Cardiac muscle cell (in vitro differentiated cells and primary cell): ENCODE measurements at places on chromosomes 12 and 14. TPM values are rescaled to one million over a fixed set of nuclear protein-coding genes. Genes with fewer than 3 reads are reported as not detected.
A peak's percentile ranks its signal among the peaks of the same experiment; 100 is the strongest.

Gene ZC2HC1C
- 2.5 and 8.2 TPM in 2 replicates for total RNA-seq

Gene SYCP3
- total RNA-seq: not detected in 2 replicates

GRCh38 chr12:16112130-16112529 is 165.4 kb downstream of the SLC15A5 start:
- no peaks in the 10 kb centered on the region for H3K36me3 ChIP-seq
- no peak for DNase-seq
- peaks cover 7% of the 10 kb centered on the region for H3K4me1 ChIP-seq
- no peak overlapping the region for H3K4me3 ChIP-seq

DNA sequence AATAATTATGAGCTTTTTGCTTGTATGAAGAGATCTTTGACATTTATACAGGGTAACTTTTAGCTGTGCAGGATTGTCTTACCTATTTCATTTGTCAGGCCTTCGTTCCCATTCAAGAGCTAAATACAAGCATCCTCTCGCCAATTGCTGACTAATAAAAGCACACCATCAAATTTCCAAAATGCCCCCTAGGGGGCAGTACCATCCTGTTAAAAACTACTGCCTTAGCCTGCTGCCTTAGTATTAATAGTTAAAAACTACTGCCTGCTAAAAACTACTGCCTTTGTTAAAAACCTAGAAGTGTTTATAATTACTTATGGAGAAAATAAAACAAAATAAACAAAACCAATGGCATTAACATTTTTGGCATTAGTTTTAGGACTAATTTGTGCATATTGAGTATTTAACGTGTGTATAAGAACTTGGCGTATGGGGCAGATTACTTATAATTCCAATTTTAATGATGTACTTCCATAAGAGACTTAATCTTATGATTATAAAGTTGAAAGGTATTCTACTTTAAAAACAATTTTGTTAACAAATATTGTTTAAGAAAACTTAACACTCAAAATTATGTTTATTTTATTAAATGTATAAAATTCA is 3.0 kb upstream of the IFI27L2 start:
- no peak overlapping the region for H3K27ac ChIP-seq
- H3K4me1 ChIP-seq: no peaks in the 10 kb centered on the region
- H3K36me3 ChIP-seq: no peaks in the 10 kb centered on the region
- no peak overlapping the region for H3K4me3 ChIP-seq

DNA sequence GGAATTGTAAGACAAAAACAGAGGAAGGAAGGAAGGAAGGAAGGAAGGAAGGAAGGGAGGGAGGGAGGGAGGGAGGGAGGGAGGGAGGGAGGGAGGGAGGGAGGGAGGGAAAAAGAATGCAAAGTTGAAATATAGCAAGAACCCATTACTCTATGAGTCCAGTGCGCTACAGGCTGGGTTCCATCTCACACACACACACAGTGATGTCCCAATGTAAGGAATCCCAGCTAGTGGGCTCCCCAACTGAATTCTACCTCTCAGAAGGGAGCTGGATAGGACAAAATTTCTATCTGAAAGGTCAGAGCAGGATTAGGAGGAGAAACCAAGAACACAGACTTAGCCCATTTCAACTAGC is 173.4 kb downstream of the DAD1 start:
- H3K27me3 ChIP-seq: no peaks in the 10 kb centered on the region
- H3K27ac ChIP-seq: no peak overlapping the region
- H3K4me3 ChIP-seq: no peak overlapping the region
- H3K36me3 ChIP-seq: no peaks in the 10 kb centered on the region
- DNase-seq: no peak

DNA sequence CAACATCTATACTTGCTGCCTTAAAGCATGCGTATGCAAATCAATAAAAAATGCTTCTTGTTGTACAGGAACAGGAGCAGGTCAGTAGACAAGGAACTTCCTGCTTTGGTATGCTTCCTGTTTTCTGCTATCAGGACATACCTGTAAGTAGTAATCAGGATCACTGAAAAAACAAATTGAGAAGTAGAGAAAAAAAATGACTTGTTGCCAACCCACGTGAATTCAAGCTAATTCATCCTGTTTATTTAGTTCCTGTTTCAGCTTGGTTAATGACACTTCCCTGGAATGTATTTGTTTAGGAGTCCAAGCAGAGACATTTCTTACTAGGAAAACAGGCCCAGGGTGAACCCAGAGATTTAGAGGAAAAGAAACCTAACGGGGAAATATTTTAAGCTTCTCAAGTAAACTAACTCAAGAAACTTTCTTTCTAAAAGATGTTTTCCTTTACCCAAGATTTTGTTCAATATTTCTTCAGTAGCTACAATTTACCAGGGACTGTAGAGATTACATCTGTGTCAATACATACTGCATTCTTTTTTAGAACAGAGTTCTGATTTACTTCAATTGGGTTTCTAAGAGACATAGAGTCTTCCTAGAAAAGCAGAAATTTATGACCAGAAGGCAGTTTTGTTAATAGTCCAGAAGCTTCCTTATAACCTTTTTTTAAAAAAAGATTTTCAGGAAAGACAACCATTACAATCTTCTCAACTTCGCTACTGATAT is 124.2 kb downstream of the PAWR start:
- no peak overlapping the region for H3K4me3 ChIP-seq
- no peak for DNase-seq
- no peak overlapping the region for H3K27ac ChIP-seq
- H3K27me3 ChIP-seq: no peaks in the 10 kb centered on the region
- H3K36me3 ChIP-seq: peaks cover 6% of the 10 kb centered on the region

DNA sequence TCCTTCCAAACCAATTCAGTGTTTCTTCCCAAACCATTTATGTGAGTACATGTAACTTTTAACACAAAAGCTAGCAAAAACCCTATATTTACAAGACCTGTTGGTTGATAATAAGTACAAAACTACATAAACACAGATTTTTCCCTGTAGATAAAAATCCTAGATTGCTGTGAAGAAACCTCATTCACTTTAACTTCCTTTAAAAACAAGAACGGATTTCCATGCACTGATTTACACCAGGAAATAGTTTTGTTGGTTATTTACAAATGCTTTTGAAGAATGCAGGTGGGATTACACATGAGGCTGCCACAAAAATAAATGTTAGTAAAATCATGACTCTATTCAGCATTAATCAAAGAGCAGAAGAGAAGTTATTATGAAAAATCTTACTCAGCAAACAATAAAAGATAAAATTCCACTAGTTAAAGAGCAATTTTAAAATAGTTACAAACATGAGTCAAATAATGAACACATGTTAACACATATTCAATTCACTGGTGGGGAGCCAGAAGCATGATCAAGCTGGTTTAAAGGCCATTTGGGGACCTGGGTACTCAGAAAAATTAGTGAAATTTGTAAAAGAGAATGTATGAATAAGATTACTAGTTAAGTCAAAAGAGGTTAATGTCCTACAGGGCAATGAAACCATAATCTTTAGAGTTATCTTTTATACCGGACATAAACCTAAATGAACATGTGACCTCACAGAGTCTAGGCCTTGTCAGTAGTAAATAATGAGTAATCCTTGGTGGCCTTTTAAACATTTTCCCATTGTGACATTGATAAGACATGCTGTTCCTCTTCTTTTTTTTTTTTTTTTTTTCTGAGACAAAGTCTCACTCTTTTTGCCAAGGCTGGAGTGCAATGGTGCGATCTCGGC is 79.9 kb downstream of the PHLDA1 start:
- no peaks in the 10 kb centered on the region for H3K36me3 ChIP-seq
- H3K27me3 ChIP-seq: no peaks in the 10 kb centered on the region
- H3K27ac ChIP-seq: no peak overlapping the region
- no peak overlapping the region for H3K4me3 ChIP-seq

DNA sequence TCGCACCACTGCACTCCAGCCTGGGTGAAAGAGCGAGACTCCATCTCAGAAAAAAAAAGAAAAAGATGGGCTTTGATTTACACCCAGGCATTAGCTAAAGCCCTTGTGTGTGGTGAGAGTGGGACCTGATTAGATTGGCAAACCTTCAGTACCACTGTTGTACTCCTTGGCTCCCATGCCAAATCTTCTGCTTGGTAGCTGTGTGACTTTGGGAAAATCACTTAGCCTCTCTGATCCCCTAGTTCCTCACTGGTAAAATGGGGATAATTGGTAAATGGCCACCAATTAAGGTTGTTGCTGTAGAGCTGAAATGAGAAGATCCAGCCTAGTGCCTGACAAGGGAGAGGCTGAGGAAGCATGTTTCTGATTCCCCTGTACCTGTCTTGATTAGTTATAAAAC is 63.7 kb downstream of the SLC25A47 start:
- H3K27me3 ChIP-seq: no peaks in the 10 kb centered on the region
- peaks cover 7% of the 10 kb centered on the region for H3K4me1 ChIP-seq
- no peak for DNase-seq
- no peak overlapping the region for H3K4me3 ChIP-seq

DNA sequence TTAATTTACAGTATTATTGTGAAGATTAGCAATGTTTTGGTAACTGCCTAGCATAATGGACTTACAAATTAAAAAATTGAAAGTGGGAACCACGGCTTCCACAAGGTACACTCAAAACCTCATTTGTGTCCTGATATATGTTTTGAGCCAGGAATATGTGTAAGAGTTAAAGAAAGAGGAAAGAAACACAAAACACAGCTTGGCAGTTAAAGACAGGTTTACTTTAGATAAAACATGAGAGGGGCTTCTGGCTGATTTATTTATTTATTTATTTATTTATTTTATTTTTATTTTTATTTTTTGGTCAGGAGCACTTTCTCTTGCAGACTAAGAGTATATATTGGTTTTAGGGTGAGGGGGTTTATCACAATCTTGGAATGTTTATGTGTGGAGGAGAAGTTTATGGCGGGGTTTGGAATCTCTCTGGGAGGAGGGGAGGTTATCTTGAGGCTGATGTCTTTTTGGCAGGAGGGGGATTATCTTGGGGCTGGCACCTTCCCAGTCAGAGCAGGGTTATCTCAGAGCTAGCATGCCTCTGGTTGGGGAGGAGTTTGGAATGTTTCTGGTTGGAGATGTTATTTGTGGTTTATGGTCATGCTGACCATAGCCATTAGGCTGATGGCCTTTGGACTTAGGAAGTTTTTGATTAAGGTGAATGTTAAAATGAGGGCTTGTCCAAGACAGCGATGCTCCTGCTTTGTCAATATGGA is 436.7 kb downstream of the DAD1 start:
- H3K27me3 ChIP-seq: no peaks in the 10 kb centered on the region
- H3K4me1 ChIP-seq: no peaks in the 10 kb centered on the region
- no peaks in the 10 kb centered on the region for H3K36me3 ChIP-seq
- no peak overlapping the region for H3K4me3 ChIP-seq
- DNase-seq: no peak
- H3K27ac ChIP-seq: no peak overlapping the region

DNA sequence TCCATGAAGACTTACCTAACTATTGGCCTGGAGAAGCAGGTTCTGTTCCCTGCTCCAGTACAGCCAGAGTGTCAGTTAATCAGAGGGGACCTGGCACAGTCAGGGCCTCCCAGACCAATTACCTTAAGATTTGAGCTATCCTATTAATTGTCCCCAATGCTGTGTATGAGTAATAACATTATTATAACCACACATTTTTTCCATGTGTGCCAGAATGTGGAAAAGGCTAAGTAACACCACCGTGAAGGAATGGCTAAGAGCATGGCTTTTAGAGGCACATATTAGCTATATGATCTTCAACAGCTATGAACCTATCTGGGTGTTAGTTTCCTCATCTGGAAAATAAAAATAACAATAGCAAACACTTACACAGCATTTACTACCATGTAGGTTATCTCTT is 111.1 kb upstream of the RAP1B start:
- no peak for DNase-seq
- H3K4me3 ChIP-seq: no peak overlapping the region
- H3K27ac ChIP-seq: no peak overlapping the region
- H3K36me3 ChIP-seq: no peaks in the 10 kb centered on the region

DNA sequence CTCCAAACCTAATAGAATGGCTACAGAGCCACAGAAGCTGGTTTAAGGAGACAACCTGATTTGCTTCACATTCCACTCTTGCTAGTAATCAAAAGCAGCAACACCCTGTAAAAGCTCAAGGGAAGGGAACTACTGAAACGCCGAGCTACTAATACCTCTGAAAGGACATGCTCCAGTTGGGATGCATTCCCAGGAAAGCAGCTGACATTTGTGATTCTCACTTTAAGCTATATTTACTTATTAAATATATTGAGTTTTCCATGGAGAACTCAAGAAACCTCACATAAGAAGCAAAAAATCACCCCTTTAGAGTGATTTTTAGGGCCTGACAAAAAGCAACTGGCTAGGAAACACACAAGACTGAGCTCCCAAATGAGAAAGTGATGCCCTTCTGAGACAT is 1073.0 kb upstream of the FLRT2 start:
- H3K4me3 ChIP-seq: no peak overlapping the region
- no peak overlapping the region for H3K27ac ChIP-seq
- no peak for DNase-seq
- H3K27me3 ChIP-seq: no peaks in the 10 kb centered on the region
- no peaks in the 10 kb centered on the region for H3K4me1 ChIP-seq

GRCh38 chr12:109548258-109548657 is 25.0 kb downstream of the MMAB start:
- H3K27me3 ChIP-seq: no peaks in the 10 kb centered on the region
- no peaks in the 10 kb centered on the region for H3K36me3 ChIP-seq
- no peak overlapping the region for H3K27ac ChIP-seq
- no peak overlapping the region for H3K4me3 ChIP-seq
- no peak for DNase-seq

GRCh38 chr12:51386351-51386750 is 4.9 kb downstream of the GALNT6 start:
- no peak for DNase-seq
- no peaks in the 10 kb centered on the region for H3K27me3 ChIP-seq
- H3K27ac ChIP-seq: no peak overlapping the region
- peaks cover 14% of the 10 kb centered on the region for H3K4me1 ChIP-seq

DNA sequence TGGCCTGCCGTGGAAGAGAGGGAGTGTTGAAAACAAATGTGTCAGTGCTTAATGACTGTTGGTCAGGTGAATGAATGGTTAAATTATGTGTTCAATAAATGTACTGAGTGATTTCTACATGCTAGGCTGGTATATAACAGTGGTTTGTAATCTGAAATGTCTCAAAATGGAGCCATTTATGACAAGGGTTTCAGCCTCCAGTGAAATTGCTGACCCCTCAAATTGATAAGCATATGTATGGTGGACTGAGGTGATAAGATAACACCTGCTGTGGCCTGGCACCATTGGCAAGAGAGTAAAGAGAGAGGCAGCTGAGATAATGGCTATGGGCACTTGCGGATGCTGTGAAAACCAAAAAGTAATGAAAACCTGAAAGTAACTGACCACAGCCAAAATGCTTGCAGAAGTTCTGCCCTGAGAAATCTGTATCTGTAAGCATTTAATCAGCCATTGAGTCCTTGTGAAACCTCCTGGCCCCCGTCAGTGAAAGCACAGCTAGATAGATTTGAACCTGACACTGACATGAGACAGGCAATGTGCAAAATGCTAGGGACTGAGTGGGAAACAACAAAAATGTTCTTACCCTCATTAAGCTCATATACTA is 1.4 kb upstream of the BCAT1 start:
- H3K4me1 ChIP-seq: peaks cover 30% of the 10 kb centered on the region
- peak overlapping the region; percentile 18 for H3K27ac ChIP-seq
- DNase-seq: peak; percentile 46
- no peak overlapping the region for H3K4me3 ChIP-seq
- no peaks in the 10 kb centered on the region for H3K36me3 ChIP-seq
- no peaks in the 10 kb centered on the region for H3K27me3 ChIP-seq
